ENCODE measurements at places on chromosomes 3 and 15.

DNA sequence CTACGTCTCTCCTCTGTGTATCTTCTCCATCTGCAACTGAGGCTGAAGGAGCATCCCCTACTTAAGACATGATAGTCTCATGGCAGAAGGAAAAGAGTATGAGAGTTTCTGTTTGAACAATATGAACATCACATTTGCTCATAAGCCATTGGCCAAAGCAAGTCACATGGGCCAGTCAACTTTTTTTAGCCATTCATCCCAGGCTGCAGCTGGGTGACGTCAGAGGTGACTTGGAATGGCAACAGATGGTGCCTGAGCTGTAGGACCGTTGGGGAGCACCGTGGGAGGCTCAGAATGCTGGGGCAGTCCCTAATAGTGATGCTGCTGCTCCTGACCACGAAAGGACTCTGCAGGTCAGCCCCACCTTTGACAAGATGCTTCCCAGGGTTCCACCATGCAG is 58.7 kb downstream of the CRTC3 start:
- no peak for DNase-seq

DNA sequence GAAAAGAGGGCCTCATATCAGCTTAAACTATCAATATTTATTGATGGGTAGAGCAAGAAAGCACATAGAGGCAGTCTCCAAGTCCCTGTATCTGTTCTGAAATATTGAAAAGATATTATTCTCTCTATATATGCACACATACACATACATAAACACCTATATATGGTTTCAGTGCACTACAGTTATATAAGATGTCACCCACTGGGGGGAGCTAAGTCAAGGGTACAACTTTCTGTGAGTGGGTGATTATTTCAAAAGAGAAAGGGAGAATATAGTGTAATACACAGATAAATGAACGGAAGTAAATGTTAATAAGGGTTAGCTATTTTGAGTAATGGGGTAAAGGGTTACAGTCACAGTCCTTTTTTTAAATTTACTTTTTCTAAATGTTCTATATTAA is 8.8 kb downstream of the SNTN start:
- no peak for DNase-seq

DNA sequence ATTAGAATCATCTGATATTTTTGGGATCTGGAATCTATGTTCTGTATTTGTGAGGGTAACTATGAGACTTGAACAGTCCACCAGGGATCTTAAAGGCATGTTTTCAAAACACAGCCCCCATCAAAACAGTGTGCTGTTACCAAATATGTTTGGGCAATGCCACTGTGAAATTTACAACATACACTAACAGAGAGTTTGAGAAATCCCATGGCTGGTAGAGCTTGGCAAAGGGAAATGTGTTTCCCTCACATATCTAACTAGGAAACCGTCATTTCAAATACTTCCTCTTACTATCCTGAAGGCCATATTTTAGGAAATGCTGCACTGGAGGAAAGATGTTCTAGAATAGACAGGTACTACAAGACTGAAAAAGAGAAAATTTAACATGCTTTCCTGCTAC is 607.4 kb downstream of the FHIT start:
- no peak for DNase-seq

DNA sequence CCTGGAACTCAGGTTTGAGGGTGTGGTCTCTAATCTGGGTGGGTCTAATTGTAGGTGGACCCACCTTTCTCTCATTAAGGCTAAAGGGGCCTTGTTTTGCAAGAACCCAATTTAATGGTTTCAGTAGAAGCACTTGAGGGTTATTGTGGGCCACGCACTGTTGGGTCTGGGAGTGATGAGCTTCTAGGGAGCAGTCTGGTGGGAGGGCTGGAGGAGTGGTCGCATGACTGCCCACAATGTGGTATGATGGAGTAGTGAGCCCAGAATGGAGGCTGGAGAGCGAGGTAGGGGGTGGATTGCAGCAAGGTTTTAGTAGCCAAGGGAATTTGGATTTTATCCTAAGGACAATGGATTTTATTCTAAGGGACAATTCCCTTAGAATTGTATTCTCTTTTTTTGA is 2.7 kb downstream of the TATDN2 start:
- no peak for DNase-seq

- no peak for DNase-seq
Observed at GRCh38 chr3:184880276-184881019, 68.5 kb downstream of the VPS8 start.

DNA sequence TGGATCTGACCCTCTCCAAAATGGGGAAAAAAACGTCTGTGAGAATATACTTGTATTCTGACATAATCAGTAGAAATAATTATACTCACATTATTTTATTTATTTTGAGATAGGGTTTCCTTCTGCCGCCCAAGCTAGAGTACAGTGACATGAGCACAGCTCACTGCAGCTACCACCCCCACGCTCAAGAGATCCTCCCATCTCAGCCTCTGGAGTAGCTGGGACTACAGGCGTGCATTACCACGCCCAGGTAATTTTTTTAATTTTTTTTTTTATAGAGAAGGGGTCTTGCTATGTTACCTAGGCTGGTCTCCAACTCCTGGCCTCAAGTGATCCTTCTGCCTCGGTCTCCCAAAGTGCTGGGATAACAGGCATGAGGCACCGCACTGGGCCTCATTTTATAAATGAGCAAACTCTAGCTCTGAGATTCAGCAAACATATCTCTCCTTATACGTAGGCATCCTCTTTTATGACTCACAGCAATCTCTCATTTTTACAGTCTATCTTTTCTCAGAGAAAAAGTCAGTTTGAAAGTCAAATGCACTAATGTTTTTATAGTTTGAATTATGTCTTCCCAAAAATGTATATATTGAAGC is 989 bp upstream of the VGLL3 start:
- DNase-seq: no peak

DNA sequence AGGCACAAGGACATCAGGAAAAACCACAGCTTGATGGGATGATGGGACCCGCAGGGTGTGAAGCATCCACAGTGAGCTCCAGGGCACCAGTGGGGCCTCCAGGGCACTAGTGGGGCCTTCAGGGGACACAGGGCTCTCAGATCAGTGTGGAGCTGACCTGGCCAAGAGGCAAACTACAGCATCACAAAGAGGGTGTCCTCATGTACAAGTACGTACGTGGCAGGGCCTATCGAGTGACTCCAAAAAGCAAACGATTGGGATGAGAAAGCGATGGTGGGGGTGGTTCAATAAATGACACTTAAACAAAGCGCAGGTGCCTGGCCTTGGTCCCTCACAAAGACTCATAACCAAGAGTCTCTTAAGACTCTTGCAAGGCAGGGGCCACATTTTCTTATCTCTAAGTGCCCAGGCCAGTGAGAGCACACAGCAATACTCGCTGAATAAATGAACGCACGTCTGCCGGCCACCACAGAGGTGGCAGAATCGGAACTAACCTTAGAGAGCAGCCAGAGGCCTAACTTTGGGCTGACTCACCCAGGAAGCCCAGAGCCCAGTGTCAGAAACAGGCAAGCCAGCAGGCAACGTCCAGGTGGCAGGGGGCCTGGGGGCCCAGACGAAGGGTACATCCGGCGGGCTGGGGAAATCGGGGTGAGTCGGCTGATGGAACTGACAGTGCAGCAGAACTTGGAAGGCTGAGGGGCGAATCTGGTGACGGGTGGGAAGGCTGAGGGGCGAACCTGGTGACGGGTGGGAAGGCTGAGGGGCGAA is 8.7 kb downstream of the PCSK6 start:
- DNase-seq: no peak

GRCh38 chr3:151386056-151386455 is 1.5 kb upstream of the P2RY12 start:
- DNase-seq: no peak

- no peak for DNase-seq
Observed at GRCh38 chr15:48336940-48337339, 5.7 kb downstream of the DUT start.

DNA sequence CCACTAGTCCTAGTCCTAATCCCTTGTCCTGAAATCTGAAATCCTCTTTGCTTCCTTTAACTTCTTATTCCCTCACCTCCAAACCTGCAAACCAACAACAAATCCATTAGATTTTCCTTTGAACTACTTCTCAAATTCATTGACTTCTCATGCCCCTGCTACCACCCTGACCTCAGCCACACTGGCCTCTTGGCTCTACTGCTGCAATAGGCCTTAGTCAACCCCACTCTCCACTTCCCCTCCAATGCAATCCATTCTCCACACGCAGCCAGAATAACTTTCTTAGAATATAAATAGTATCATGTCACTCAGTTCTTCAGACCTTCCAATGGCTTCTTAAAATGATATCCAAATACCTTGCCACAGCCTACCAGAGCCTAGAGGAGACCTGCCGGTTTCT is 131.1 kb upstream of the GADL1 start:
- no peak for DNase-seq

GRCh38 chr3:196149831-196150301 is 61.3 kb downstream of the ZDHHC19 start:
- no peak for DNase-seq

- no peak for DNase-seq
Observed at GRCh38 chr3:188108703-188109412, 45.1 kb upstream of the LPP start.

DNA sequence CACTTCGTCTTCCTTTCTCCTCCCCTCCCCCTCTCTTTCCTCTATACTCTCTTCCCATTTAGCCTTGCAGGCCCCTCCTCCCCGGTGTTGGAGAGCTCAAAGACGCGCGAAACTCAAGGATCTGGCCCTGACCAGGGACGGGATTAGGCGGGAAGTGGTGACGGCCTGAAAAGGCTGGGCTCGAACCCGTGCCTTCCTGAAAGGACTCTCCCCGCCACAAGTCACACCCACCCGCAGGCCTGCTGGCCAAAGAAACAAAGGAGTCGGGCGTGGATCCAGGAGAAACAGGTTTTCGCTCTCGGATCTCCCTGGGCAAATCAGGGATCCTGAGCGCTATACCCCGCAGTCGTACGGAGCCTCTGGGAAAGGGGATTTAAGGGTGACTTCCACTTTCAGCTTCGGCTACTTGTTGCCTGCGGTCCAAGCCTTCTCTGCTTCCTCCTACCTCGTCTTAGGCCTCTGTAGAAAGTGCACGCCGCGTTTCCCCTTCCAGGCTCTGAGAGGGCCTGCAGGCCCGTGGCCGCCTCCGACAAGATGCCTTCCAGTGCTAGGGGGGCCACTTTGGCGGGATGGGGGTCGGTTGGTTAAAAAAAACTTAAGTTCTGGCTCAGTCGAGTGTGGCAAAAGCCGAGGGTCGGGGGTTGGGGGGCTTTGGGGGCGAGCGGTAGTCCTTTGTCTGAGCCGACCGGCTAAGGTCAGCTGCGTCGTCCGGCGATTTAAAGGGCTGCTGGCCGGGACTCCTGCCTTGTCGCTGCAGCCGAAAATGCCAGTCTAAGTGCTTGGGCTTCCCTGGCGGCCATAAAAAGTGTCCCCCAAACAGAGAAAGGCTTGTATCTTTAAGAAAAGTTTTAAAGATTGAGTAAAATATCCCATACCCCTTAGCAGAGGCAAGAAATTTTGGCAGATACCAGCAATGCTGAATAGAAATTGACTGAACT is 8.2 kb downstream of the ZIC4 start:
- DNase-seq: no peak

GRCh38 chr15:78697449-78697848 is 56.4 kb upstream of the CHRNB4 start:
- no peak for DNase-seq

DNA sequence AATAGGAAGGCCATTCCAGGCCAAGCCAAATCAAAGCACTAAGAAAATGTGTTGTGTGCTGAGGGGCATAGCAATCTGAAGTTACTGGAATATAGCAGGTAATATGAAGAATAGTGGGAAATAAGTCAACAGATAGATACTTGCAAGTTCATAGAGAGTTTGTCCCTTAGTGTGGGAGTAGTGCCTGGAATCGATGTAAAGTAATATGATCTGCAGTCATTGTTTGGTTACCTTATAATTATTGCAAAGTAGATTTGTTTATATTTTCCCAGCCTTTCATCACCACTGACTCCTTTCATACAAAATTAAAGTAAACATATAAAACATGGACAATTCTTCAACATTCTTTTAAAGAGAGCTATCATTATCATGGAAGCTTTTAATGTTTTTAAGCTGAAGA is 420.9 kb upstream of the NECTIN3 start:
- DNase-seq: no peak

DNA sequence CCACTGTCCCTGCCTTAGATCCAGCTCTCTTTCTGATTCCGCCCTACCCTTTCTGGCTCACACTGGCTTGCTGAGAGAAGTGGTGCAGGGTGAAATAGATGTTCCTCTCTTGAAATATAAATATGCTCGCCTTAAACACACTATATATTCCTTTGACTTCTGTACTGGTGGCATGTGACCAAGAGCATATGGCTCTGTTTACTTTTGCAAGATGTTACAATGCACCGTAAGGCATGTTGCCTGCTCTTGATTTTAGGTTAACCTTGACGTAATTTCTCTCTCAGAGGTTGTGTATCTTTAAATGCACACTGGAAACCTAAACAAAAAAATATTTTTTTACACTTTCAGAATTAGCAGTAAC is 749 bp downstream of the RSRC1 start:
- DNase-seq: no peak

GRCh38 chr15:67327737-67328136 is 73.2 kb downstream of the IQCH start:
- no peak for DNase-seq

- no peak for DNase-seq
Observed at GRCh38 chr15:97076011-97076410, 745.5 kb downstream of the NR2F2 start.

- DNase-seq: no peak
Observed at GRCh38 chr3:52792961-52793695, 1.5 kb upstream of the ITIH3 start.

Measured in neural crest cell (in vitro differentiated cells).